ENCODE measurements at places on chromosomes 16 and 17.

DNA sequence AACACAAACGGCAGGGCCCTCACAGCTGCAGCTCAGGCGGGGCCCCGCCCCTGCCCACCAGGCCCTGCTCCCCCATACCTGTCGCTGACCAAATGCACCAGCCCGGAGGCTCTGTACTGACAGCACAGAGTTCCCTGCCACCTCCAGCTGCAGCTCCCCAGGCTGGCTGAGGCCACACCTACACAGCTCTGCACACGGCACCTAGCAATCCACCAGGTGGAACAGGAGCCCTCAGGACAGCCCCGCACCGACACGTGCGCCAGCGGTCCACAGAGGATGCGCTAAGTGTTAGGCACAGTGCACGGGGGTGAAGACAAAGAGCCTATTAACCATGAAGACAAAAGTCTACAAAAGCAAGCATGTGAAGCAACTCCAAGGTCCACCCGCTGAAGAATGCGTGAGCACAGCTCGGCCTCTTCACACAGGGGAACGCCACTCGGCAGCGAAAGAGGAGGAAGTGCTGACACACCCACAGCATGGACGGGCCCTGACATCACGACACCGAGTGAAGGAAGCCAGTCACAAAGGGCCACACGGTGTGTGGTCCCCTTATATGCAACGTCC is 5.4 kb downstream of the ZCCHC14 start:
- ATAC-seq: no peak

DNA sequence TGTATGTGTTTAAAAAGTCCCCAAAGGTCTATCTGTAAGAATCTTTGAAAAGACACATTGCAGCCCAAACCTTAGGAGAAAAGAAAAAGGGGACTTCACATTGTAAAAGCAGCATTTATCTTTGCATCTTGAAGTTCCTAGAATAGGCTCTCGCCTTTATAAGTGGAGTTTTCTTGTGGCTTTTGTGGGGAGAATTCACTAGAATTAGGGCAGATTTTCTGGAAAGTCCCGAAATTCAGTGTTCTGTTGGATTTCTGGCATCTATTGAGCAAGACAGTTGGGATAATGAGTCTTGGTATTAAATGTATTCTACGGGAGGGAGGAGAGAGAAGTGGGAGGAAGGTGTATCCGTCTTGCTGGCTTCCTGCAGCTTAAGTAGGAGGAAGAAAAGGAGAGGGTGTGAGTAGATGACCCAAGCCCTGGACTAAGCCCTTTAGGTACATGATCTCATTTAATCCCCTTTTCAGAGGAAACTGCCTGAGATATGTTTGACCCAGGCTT is 62.6 kb downstream of the PRKCA start:
- peak; percentile 44 for ATAC-seq

DNA sequence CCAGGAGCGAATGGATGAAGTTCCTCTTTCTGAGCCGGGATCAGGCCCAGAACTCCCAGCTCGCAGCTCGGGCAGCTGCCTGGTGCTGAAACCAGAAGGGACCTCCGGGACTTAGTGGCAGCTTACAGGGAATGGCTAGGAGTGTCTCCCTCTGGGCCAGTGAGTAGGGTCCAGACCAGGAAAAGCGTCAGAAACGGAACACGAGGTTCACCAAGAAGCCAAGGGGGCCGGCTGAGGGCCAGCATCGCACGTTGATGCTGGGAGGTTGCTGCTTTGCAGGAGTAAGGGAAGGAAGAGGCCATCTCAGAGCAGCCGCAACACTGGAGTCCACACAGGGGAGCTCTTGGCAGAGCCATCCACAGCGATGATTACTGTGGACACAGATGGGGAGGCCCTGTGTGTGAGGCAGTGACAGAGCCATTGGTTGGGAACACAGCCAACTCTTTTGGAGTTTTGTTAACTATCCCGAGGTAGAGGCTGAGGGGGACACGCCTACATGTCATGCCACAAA is 74.0 kb upstream of the CREBBP start:
- no peak for ATAC-seq

DNA sequence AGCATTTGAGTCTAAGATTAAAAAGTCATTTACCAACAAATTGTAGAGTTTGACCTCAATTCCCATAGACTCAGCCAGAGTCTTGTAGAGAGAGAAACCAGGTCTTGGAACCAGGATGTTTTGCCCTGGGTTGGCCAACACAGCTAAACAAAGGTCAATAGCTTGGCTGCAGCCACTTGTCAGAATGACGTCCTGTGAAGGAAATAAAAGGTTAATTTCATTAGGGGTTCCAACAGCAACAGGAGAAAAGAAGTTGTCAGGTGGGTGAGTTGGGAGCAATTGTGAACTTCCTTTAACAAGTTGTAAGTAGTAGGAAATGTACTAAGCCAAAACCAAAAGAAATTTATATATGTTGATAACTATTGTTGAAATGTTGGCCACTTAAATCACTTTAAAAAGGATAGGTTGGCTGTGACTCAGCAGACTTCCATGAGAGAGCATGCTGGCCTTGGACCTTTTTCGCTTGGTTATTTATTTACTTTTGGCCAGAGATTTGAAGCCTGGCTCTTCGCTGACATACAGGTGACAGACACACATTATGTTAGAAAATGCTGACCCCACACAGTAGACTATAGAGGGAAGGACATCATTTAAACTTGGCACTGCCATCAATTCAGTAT is 4.3 kb downstream of the TAT start:
- no peak for ATAC-seq

DNA sequence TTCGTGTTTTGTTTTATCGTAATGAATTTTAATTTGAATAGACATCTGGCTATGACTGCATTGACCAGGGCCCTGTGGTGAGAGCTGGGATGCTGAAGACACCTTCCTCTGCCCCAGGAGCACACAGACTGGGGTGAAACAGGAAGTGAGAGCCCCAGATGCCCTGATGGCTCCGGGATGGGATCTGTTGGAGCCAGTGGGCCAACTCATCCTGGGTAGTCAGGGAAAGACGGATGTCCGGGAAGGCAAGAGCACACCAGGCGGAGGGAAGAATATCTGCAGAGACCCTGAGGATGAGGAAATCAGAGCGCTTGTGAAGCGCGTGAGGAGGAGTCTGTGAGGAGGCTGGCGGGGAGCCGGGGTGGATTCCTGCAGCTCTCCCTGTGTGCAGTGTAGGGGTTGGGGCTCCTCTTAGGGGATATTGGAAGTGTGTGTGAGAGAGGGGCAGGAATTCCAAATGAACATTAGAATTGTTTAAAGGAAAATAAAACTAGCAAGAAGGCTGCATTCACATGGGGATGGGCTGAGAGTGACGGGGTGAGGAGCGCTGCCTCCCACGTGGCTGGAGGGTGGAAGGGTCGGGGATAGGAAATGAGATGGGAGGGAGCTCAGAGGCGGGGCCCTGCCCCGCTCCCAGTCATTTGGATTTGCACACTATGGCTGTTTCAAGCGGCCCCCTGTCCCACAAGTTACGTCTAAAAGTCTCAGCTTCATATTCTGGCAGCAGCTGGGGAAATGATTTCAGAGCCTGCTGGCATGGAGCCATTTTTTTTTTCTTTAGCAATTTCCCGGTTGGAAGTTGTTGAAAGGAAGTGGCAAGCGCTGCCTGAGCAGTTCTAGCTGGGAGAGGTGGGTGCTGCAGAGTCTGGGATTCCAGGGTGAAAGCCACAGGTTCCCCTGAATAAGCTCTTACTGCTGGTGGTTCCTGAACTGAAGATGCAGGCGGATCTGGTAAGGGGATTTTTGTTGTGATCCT is 71.2 kb upstream of the LGALS9 start:
- no peak for ATAC-seq

DNA sequence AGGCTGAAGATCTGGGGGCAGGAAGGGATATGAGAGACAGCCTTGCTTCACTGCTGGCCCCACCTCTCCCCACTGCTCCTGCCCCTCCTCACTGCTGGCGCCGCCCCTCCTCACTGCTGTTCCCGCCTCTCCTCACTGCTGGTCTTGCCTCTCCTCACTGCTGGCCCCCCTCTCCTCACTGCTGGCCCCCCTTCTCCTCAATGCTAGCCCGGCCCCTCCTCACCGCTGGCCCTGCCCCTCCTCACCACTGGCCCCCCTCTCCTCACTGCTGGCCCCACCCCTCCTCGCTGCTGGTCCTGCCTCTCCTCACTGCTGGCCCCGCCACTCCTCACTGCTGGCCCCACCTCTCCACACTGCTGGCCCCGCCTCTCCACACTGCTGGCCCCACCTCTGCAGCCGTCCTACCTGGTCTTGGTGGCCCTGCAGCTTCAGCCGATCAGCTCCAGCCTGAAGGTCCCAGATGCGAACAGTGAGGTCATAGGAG is 9.5 kb upstream of the PAM16 start:
- peak; percentile 49 for ATAC-seq

DNA sequence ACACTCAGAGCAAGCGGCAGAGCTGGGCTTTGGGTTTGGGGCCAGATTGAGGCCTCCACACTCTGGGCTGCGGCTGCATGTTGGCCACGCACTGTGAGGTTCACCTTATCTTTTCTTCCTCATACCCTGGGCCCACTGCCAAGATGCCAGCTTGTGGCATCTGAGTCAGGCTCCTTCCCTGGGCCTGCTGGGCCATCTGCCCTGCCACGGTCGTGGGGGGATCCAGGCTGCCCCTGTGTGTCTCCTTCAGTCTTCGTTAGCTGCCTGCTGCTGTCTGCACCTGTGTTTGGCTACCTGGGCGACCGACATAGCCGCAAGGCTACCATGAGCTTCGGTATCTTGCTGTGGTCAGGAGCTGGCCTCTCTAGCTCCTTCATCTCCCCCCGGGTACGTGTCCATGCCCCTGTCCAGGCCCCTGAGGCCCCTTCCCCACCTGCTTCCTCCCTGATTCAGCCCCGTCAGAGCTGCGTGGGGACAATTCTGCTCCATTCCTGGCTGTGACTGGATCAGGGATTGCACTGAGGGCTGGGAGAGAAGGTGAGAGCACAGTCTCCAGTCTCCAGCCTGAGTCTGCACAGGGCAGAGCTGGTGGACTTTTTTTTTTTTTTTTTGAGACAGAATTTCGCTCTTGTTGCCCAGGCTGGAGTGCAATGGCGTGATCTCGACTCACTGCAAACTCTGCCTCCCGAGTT is 11.2 kb downstream of the SPNS3 start:
- no peak for ATAC-seq

GRCh38 chr16:4505356-4506147 is 29.4 kb downstream of the HMOX2 start:
- peak; percentile 90 for ATAC-seq

DNA sequence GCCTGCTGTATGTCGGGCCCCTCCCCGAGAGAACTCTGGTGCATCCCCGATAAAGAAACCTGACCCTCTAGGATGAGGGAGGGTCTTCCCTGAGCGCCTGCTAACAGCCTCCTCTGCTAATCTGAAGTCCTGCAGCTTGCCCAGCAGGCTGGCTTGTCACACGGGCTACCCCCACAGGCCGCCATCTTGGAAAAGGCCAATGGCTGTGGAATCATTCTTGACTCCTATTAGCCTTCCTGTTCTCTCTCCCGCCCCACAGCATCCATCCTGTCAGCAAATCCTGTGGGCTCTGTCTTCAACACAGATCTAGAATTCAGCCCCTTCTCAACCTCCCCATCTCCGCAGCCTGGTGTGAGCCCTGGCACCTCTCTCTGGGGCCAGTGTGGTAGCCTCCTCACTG is 12.0 kb downstream of the IL4R start:
- no peak for ATAC-seq

GRCh38 chr17:27226611-27227230 is 67.2 kb upstream of the WSB1 start:
- ATAC-seq: peak; percentile 44

- ATAC-seq: no peak
Measured at GRCh38 chr17:28667870-28668269, 5.9 kb downstream of the SUPT6H start.

- ATAC-seq: peak; percentile 98
Measured at GRCh38 chr16:74709441-74709877, 8.8 kb upstream of the MLKL start.

DNA sequence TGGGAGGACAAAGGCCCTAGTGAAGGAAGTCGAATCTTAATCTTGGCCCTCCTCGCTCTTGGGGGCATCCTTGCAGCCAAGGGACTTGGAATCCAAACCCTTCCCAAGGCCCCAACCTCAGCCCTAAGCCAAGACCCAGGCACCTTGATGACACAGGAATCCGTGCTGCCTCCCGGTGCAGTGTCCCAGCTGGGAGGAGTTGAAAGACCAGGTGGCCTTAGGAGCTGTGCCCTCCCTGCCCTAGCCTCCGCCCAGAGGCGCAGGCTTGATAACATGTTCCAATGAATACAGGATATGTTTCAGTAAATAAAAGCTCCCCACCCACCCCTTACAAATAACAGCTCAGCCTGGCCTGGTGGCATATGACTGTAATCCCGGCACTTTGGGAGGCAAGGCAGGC is at the start of gene CHST5:
CHST5 (minus strand) TSS at position 208 of the 400 bp plus-strand sequence. CDS start 5,724 bp downstream, outside the sequence.
- ATAC-seq: no peak

DNA sequence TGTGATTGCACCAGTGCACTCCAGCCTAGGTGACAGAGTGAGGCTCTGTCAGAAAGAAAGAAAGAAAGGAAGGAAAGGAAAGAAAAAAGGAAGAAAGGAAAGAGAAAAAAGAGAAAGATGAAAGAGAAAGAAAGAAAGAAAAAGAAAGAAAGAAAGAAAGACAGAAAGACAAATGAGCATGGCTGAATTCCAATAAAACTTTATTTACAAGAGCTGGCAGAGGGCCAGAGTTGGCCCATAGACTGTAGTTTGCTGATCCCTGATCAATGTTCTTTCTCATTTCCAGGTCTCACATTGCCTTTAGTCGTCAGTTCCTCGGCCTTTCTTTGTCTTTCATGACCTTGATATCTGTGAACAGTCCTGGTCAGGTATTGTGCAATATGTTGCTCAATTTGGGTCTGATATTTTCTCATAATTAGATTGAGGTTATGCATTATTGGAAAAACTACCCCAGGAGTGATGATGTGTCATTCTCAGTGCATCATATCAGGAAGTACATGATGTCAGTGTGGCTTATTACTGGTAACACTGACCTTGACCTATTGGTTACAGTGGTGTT is 68.5 kb upstream of the MED9 start:
- ATAC-seq: peak; percentile 74

DNA sequence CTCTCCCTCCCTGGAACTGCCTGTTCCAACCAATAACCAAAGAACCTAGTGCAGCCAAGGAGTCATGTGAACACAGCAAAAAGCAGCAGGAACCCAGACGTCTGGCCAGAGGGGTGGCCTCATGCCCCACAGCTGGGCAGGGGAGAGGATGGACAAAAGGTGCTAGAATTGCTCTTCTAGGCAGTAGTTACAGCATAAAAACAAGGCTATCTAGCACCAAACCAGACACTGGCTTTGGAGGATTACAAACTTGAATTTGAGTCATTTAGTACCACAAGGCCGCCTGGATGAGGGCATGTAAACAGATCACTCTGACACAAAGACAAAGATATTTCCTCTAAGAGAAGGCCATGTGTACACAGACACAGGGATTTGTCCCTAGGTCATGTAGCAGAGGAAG is 423.3 kb upstream of the MAF start:
- no peak for ATAC-seq
